ENCODE measurements at places on chromosomes 13 and 19.

DNA sequence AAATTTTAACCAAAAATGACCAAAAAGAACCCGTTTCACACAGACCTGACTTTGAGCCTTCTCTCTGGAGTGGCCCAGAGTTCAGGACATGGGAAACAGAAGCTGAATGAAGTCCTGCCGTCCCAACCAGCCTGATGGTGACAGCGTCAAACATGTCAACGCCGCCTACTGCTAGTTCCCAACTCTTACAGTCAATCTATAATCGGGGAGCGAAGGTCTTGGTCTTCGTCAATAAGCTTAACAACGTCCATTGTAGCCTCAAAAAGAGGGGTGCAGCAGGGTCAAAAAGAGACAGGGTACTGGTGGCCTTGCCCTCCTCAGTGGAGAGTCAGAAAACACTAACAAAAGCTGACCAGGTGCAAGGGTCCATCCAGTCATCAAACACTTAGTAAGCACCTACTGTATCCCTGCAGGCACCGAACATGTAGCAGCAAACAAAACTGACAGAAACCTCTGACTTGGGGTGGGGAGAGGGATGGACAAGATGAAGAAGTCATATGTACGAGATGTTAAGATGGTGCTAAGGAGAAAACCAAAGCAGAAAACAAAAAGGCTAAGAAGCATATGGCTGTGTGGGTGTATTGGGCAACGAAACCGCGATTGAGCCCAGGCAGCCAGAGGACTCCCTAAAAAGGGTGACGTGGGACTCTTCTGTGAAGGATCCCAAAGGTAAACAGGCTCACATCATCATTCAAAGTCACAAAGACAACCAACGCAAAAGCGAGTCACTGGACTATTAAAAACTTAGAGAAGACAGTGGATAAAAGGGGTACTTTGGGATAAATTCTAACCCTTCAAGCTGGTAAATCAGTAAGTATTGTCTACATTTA, 12.0 kb downstream of the MLLT1 start:
- peak; percentile 51 for DNase-seq

DNA sequence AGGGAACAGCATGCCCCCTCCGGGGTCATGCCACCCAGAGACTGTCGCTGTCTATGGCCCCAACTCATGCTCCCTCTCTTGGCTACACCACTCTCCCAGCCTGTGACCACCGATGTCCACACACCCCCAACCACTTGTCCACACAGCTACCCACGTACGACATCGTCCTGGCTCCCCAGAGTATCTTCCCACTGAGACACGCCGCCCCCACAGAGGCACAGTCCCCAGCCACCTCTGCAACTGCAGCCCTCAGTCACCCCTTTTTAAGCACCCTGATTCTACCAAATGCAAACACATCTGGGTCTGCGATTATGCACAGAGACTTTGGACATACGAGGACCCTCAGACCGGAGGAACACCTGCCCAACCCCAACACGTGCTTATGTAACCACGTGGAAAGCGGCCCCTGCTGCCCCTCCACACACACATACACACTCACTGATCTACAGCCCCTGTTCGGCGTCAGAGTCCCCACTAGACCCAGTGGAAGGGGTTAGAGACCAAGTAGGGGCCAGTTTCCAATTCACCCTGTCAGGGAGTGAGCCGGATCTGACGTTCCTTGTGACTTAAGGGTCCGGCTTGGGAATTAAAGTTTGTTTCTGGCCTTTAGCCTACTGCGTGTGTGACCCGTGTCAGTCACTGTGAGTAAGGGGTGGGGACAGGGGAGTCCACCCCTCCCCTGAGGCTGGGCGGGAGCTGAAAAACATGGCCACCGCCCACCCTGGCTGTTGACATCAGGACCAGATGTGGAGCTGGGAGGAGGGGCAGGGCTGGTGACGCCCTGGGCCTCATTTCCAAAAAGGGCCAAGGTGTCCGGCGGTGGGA, 11.9 kb upstream of the AXL start:
- DNase-seq: no peak

DNA sequence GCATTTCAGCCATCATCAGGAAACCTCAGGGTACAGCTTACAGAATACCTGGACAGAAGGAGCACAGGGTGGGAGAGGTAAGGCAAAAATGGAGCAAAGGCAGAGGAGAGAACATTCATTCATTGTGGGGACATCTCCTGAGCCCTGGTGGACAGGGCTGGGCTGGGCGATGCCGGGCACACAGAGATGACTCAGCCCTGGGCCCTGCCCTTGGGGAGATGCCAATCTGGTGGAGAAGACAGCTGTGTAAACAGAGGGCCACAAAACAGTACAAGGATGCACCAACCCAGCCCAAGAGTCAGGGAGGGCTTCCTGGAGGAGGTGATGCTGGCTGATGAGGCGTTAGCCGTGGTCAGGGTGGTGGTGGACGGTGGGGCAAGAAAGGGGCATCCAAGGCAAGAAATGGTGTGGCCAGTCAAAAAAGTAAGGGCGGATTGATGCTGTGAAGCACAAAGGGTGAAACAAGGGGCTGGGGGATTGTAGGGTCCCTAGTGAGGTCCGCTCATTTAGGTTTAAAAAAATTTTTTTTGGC, 3.6 kb upstream of the HAS1 start:
- no peak for DNase-seq

GRCh38 chr13:57925250-57925649, 293.7 kb downstream of the PCDH17 start:
- DNase-seq: no peak

- DNase-seq: no peak
Observed at GRCh38 chr13:49895826-49896225, 40.3 kb downstream of the SPRYD7 start.

DNA sequence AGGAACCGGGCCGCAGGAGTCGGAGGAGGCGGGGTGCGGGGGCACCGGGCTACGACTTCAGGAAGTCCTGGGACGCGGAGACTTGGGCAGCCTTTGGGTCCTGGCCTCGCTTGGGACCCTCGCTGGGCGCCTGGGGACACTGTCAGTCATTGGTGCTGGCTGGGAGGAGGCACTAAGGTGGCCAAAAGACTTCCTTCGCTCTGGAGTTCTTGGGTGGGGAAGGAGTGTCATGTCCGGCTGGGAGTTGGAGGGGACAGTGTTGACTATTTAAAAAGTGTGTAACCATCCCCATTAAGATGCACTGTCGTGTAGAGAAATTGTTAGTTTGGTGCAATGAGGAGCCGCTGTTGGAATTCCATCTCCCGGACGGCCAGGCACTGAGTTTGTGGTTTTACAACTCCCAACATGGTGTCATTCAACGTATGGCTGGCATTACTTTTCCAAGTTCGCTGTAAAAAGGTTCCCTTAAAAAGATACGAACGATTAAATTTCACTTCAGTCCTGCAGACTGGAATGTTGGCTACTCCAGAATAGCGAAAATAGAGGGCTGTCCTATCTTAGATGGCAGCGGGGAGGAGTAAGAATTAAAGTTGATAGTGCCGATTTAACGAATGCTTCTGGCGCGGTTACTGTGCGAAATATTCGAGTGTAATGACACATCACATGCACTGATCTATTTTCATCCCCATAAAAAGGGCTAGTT, 776 bp downstream of the DNAJC3 start:
- DNase-seq: peak; percentile 23

- no peak for DNase-seq
Observed at GRCh38 chr13:101115762-101116171, 300.5 kb downstream of the NALCN start.

DNA sequence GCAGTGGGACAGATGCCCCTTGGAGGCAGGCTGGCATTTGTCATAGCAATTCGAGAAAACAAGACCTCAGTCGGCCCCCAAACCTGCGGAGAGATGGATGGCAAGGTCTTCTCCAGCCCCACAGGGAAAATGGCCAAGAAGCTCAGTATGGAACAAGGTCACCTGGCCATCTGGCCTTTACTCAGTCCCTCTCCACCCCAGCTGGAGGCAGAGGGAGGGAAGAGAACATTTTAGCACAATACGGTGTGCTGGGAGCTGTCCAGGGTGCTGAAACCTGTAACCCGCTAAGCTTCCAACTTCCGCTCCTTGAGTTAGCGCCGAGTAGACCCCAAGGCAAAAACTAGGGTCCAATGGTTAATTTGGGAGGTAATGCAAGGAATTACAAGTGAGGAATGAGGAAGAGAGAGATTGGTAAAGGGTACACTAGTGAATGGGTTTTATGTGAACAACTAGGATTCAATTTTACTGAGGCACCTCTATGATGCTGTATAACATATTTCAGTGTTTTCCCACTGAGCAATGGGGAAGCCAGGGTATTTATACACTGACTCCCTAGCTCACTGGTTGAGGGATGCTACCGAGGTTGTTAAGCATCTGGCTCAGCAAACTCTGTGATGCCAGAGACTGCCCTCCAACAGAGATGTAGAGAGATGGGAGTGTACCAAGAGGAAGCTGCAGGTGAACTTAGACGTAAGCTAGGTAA, 64.3 kb downstream of the CACNA1A start:
- peak; percentile 51 for DNase-seq

GRCh38 chr13:41145136-41145908, 12.7 kb upstream of the KBTBD6 start:
- peak; percentile 74 for DNase-seq

DNA sequence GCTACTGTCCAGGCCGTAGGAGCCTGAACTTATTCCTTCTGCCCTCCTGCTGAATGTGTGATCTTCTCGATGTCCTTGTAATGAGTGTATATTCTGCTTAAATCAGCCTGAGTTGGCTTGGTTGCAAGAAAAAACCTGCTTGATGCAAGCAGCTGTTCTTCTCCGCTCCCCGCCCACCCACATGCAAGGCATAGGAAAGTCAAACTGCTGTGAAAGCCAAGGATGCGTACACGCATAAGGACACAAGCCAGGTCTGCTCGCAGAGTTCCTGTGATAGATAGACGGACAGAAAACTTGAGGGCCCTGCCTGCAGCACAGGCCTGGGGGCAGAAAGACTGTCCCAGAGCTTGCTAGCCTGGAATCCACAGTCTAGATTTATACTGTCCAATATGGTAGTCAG, 101.1 kb downstream of the DNAJC15 start:
- no peak for DNase-seq

DNA sequence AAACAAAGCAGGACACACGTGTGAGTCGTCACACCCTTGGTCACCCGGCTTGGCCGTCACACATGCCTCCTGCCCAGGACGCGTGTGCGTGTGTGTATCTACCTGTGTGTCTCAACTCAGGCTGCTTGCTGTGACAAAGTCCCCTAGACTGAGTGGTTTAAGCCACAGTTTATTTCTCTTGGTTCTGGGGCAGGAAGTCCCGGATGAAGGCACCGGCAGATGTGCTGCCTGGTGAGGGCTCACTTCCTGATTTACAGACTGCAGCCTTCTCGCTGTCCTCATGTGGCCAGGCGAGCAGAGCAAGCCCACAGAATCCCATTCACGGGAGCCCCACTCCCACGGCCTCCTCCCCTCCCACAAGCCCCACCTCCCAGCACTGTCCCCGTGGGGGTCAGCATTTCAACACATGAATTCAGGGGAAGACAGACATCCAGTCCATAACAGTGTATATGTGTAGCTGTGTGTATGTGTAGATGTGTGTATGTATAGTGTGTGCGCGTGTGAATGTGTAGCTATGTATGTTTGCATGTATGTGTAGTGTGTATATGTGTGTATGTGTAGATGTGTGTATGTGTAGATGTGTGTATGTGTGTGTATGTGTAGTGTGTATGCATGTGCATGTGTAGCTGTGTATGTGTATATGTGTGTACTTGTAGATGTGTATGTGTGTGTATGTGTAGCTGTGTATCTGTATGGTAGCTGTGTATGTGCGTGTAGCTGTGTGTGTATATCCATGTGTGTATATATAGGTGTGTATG, 51.5 kb downstream of the MCF2L start:
- no peak for DNase-seq

- no peak for DNase-seq
Observed at GRCh38 chr13:79427883-79428282, 21.8 kb upstream of the RBM26 start.

GRCh38 chr13:38417727-38418126, 68.1 kb downstream of the UFM1 start:
- DNase-seq: peak; percentile 1

GRCh38 chr13:57017357-57017756, 123.4 kb upstream of the PRR20A start:
- DNase-seq: no peak

GRCh38 chr19:7328647-7329046, 20.1 kb upstream of the ARHGEF18 start:
- DNase-seq: no peak

DNA sequence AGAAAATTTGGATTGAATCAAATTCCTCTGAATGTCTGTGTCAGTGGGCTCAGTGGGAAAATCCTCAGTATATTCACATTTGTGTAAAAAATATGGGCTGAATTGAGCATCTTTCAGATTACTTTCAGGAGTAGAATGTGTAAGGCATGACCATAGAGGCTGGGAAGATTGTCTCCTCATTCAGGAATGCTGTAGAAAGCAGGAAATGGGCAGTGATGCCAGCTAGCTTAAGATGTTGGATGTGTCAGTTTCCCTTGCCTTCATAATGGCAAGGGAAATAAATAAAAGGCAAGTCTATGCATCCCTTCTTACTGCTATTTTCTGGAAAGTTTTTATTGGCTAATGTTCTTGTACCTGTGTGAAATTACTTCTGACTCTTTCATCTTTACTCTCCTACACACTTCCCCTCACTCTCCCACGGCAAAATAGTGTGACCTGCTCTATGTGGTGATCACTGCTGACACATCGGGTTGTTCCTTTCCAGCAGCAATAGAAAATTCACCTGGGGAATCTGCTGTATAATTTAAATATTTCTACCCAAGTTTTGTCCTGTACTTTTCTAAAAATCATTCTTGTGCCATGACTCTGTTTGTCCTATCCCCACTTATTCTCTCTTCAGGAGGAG, 103.2 kb downstream of the LMO7 start:
- peak; percentile 35 for DNase-seq

DNA sequence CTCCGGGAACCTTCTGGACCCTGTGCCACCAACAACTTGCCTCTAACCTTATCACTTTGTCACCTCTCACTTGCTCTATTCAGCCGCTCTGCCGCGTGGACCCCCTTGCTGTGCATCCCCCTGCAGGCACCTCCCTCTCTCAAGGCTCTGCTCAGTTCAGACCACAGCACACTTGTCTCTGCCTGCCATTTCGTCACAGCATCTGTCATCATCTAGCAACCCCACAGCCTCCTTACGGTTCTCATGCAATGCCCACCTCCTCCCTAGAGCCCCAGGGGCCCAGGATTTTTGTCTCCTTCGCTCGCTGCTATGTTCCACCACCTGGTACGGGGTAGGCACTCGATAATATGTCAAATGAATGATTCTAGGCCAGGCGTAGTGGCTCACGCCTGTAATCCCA, 4.8 kb downstream of the HAUS8 start:
- DNase-seq: no peak

DNA sequence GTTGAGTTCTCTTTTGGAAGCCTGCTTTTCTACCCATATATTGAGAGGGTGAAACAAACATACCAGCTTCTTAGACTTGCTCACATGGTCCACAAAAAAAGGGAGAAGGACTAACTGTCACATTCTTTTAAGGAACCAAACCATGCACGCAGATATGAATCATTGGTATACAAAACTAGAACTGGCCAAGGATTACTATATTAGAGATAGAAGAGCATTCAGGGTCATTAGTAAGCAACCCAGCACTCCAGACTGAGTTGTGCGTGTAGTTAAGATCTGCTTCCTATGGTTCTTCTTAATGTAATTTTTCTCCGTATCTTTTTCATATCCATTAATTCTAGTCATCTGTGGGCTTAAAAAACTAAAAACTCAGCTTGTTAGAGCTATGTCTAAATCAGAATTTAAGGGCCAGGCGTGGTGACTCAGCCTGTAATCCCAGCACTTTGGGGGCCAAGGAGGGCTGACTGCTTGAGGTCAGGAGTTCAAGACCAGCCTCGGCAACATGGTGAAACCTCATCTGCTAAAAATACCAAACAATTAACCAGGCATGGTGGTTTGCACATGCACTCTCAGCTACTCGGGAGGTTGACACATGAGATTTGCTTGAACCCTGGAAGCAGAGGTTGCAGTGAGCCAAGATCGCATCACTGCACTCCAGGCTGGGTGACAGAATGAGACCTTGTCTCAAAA, 19.6 kb downstream of the ALG5 start:
- peak; percentile 82 for DNase-seq

All from IMR-90 (cell line).